ENCODE measurements at places on chromosomes 4 and X. TPM values are rescaled to one million over a fixed set of nuclear protein-coding genes. Genes with fewer than 3 reads are reported as not detected.

DNA sequence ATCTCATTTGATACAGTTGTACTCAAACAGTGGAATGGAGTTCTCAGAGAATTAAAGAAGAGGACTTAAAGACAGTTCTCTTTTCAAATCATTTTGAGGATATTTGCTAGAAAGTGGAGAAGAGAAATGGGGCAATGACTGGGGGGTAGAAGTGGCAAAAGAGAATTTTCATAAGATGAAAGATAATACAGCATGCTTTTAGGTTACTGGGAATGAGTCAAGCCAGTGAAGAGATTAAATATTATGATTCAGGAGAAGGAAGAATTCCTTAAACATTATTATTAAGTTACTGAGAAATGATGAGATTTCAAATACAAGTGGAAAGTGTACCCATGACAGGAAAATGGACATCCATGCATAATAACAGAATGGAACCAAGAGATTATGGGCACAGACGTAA lies 219.0 kb upstream of the DKK2 start:
- no peak for DNase-seq

The SPANXA1 gene
- not detected for total RNA-seq

The KLKB1 gene
- 14.4 TPM for total RNA-seq

The RGN gene
- 2.7 TPM for total RNA-seq

- DNase-seq: no peak
These were observed 43.5 kb upstream of the SERTM2 start for GRCh38 chrX:111467896-111468295.

DNA sequence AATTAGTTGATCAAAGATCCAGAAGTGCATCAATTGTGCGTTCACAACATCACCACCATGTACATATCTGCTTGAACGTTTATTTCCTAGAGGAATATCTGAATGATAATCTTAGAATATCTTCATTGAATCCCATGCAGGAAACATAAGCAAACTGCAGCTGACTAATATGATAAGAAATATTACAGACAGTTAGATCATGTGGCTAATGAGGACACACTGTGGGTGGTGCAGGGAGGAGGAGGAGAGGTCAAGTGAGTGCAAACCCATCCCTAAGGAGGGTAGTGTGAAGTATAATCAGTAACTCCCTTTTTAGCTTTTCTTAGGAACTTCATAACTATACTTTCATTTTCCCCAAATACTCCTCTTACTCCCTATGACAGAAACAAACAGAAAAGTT lies 58.3 kb upstream of the HPGD start:
- DNase-seq: no peak

GRCh38 chr4:23967281-23967680 lies 77.4 kb upstream of the PPARGC1A start:
- DNase-seq: no peak

The DDX60 gene
- total RNA-seq: 3.1 TPM

- no peak for DNase-seq
These were observed 115.1 kb downstream of the RBM47 start for GRCh38 chr4:40514497-40514951.

The ANKRD50 gene
- 21.1 TPM for total RNA-seq

DNA sequence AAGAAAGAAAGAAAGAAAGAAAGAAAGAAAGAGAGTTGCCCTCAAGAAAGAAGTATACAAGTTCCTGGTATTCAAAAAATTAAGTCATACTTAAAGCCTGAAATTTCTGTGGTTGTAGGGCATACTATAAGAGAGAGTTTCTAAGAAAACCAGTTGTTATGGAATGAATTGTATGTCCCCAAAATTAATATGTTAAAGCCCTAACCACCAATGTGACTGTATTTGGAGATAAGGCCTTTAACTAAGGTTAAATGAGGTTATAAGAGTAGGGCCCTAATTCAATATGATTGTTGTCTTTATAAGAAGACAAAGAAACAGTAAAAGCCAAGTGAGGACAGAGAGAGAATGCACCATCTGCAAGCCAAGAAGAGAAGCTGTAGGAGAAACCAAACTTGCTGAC lies 521.1 kb downstream of the CCSER1 start:
- DNase-seq: no peak

All from endodermal cell (in vitro differentiated cells).